ENCODE measurements at places on chromosomes 13 and 19. TPM values are rescaled to one million over a fixed set of nuclear protein-coding genes. Genes with fewer than 3 reads are reported as not detected.

GRCh38 chr13:40316301-40316700, 350.1 kb downstream of the FOXO1 start:
- DNase-seq: no peak

GRCh38 chr13:59422646-59423045, 741.1 kb downstream of the DIAPH3 start:
- DNase-seq: no peak

- DNase-seq: no peak
Measured at GRCh38 chr13:80695841-80696240, 354.9 kb upstream of the SPRY2 start.

DNA sequence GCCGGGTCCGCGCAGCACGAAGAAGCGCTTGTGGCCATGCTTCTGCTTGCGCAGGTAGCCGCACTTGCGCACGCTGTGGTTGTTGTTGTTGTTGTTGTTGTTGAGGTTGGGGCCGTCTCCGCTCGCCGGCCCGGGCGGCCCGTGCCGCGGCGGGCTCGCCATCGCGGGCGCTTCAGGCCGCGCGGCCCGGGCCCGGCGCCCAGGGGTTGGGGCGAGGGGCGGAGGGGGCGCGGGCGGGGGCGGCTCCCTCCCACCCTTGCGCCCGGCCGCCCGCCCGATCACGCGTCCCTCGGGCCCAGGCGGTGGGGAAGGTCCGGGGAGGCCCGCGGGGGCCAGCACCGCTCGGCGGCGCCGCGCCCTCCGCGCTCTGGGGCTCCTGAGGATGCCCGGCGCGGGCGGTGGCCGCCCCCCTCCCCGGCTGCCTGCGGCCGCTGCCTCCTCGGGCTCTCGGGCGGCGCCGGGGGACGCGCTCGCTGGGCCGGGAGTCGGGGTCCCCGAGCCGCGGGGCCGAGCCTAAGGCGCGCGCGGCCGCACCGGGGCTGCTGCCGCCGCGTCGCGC, 412 bp downstream of the IRS2 start:
- DNase-seq: no peak

DNA sequence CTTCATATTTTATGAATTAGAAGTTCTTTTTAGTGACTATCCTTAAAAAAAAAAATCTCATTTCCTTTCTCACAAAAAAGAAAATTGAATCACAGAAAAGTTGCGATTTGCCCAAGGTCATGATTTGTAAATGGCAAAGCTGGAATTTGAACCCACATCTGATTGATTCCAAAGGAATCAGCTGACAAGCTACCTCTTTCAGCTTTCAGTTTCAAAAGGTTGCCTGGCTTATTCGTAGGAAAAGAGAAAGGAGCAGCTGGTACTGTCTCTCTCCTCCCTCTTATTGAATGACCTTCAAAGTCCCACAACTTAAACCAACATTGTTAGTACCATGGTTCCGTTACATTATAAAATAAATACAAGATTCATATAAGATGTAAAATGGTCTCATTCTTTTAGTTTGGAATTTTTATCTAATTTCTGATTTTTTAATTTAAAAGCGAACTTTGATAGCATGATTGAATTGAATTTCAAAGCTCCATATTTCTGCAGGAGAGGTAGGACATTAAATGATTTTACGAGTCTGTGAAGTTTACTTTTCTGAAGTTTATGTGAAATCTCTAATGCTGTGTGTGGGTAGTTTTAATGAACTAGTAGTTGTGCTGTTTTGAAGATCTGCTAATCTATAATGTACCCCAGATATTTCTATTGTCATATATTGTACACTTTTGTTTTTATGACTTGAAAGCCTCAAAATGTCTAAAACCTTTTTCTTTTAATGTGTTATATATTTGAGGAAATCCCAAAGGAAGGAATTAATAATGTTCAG, 18.5 kb upstream of the KCTD4 start:
- DNase-seq: no peak

BST2 gene
- 0.18 TPM for polyA plus RNA-seq

Data from A549 (cell line).